ENCODE measurements at places on chromosomes 7 and 10.

DNA sequence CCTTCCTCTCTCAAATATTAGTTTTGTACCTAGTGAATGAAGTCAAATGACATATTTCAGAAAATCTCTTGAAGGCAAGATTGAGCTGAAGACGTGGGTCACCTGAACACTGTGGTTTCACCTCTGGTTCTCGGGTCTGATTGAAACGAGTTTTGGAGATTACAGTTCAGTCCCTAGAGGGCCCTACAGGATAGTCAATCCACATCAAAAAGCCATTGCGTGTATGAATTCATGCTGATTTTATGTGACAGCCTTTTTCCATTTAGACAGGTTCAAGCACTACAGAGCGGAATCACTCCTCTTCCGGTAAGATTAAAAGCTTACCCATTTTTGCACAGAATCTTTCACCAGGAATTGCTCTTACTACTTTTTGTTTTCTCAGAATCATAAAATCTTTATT, 62.2 kb downstream of the VIM start:
- peak; percentile 41 for DNase-seq

- DNase-seq = no peak
Measured at GRCh38 chr7:113790025-113790424, 128.8 kb downstream of the PPP1R3A start.

DNA sequence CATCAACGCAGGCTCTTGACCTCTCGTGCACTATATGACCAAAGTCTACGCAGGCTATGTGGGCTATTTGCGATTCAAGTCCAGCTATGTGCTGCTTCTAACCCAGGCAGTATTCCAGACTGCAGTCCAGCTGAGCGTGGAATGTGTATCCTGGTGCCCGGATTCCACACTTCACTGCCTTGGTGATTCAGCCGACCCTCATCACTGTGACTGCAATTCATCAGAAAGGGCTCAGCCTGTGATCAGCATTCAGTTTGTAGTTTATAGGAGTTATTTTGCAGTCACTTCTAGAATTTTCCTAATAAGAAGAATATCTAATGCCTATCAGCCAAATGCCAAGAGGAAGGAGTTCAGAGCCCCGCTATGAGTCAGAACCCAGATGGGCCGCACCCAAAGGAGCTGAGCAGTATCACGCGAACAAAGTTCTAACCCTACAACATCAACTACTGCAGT, 119.8 kb upstream of the LANCL2 start:
- DNase-seq = no peak

DNA sequence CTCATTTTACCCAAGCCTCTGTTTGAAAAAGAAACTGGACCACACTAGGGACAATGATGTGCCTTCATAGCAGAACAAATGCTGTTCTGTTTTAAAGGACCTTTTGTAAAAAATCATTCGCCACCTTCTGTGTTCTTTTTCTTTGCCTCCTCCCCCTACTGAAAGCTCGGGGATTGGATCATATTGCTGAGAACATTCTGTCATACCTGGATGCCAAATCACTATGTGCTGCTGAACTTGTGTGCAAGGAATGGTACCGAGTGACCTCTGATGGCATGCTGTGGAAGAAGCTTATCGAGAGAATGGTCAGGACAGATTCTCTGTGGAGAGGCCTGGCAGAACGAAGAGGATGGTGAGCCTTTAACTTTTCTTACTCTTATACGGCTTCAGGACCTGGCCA, 62.2 kb downstream of the POLL start:
- no peak for DNase-seq

GRCh38 chr10:126722726-126723125, 52.2 kb upstream of the C10orf90 start:
- DNase-seq = no peak

GRCh38 chr7:20607216-20607615, 8.3 kb upstream of the ABCB5 start:
- no peak for DNase-seq

- no peak for DNase-seq
Measured at GRCh38 chr7:105330526-105330925, 58.2 kb downstream of the SRPK2 start.

- peak; percentile 83 for DNase-seq
Measured at GRCh38 chr7:28179120-28180030, 1.2 kb downstream of the JAZF1 start.

- DNase-seq = no peak
Measured at GRCh38 chr7:6453734-6454133, 6.0 kb upstream of the DAGLB start.

- no peak for DNase-seq
Measured at GRCh38 chr10:29737074-29737593, 102.4 kb upstream of the SVIL start.

Data from neural progenitor cell (in vitro differentiated cells).